Stimulated activated CD4-positive, alpha-beta T cell treated with anti-CD3 and anti-CD28 coated beads, TNF-alpha, amount 100 ng/mL, for 48 hours (primary cell): ENCODE measurements at places on chromosomes 5 and 9.

DNA sequence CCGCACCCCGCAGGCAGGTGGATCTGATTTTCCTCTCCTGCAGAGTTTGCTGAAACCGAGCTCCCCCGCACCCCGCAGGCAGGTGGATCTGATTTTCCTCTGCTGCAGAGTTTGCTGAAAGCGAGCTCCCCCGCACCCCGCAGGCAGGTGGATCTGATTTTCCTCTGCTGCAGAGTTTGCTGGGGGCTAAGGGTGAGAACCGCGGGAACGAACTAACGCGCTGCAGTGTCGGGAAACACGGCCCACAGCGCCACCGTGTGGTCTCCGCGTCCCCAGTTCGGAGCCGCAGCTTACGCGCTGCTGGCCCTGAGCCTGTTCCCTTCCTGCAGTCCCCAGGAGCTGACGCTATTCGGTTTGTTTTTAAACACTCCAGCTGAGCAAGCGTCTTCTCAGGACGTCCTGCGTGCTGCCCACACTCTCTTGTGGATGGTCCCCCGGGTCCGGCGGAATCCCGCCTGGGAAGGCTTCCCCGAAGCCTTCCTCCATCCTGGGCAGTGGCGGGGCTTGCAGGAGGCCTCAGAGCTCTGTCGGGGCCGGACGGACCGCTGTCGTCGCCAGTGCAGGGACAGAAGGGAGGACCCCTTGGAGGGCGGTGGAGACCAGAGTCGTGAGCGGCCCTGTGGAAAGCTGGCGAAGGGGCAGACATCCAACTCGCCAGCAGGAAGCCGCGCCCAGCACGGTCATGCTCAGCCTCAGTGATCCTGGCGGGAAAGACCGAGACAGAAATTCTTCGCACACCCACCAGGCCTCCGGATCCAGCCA is 121.2 kb upstream of the LPCAT1 start:
- DNase-seq = peak; percentile 54

DNA sequence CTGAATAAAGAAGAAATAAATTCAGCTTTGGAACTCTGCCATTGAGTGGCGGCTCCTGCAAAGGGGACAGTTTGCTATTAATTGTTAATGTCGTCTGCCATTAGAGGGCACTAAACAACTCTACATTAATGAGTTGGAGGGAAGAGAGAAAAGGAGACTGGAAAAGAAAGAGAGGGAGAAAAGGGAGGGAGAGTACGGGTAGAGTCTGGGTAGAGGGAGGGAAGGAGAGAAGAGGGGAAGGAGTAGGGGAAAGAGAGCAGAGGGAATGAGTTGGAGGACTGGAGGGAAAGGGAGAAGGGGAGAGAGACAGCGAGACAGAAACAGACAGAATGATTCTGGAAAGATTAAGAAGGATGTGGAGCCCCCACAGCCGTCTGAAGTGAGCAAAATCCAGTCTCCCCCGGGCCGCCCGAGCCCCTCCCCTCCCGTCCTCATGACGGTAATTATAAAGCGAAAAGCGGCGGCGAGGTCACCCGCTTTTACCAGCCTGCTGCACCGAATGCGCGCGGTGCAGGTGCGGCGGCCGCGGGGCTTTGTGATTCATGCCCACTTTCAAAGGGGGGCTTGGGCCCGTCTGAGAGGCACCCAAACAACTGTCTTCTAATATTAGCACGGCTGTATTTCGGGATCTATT is 1.9 kb upstream of the FST start:
- no peak for DNase-seq

DNA sequence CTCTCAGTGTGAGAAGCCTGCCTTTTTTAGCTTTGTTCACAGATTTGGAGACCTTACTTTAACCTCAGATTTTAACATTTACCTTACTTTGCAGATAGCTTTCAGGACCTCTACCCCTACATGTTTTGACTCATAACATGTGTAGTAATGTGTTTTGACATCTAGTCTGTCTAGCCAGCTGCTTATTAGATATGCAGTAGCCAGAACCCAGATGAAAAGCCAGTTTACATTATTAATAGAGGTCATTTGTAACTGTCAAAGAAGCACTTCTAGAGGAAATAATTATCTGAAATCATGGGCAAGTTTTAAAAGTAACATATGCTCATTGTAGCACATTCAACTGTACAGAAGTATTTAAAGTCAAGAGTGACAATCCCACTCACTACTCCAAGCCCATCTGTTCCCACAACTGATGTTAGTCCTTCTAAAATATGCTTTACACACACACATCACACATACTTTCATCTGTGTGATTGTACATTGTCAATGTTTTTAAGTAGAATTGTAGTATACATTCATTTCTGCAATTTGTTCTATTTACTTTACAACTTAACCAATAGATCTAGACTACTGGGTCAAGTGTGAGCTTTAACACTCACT is 71.8 kb upstream of the NIPAL4 start:
- no peak for DNase-seq

GRCh38 chr9:28051559-28052503 is 478.6 kb upstream of the C9orf72 start:
- no peak for DNase-seq

DNA sequence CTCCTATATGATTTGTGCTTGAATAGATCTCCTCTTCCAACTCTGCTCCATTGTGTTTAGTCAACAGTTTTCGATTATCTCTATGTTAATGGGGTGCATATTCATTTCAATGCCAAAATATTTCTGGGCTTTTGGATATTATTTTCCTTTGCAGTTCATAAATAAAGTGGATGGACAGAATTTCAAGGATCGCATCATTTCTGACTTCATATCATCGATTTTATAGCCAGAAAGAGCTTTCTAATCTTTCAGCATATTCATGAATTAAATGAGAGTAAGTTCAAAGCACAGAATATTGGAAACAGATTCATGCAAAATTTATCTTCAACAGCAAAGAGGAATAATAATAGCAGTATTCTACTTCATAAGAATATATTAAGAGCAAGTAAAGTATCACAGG is 60.0 kb upstream of the MINAR2 start:
- DNase-seq = no peak

GRCh38 chr5:143243103-143243502 is 160.4 kb downstream of the NR3C1 start:
- no peak for DNase-seq

- no peak for DNase-seq
Observed at GRCh38 chr5:123865641-123866040, 353.7 kb downstream of the CSNK1G3 start.

- DNase-seq = no peak
Observed at GRCh38 chr9:98332405-98332831, 77.0 kb upstream of the TBC1D2 start.

GRCh38 chr9:121766081-121766683 is 114.7 kb downstream of the DAB2IP start:
- DNase-seq = no peak

GRCh38 chr9:127746959-127747569 is 12.0 kb upstream of the TOR2A start:
- no peak for DNase-seq

DNA sequence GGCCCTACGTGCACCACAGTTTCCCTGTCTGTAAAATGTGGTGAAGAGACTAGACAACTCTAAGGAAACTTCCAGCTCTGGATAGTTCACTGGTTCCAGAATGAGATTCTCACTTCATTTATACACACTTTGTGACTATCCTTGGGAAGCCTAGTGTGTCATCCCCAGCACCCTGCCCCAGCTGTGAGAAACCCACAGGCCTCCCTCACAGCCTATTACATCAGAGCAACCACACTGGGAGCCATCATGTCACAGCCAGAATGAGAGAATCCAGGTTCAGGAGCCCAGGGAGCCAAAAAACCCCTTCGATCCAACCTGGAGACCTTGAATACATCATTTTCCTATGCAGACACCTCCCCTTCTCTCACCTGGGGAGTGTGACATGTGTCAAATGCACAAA is 21.0 kb upstream of the HAND1 start:
- no peak for DNase-seq

GRCh38 chr5:37717613-37718431 is 122.0 kb downstream of the GDNF start:
- DNase-seq = no peak

GRCh38 chr5:40386289-40386688 is 293.4 kb upstream of the PTGER4 start:
- no peak for DNase-seq

- no peak for DNase-seq
Observed at GRCh38 chr5:74382123-74382855, 258.2 kb downstream of the ENC1 start.

- DNase-seq = no peak
Observed at GRCh38 chr9:133284362-133284761, 9.4 kb upstream of the ABO start.

GRCh38 chr5:91797576-91797975 is 414.5 kb upstream of the ARRDC3 start:
- no peak for DNase-seq

GRCh38 chr9:136329211-136329627 is 1.9 kb downstream of the GPSM1 start:
- DNase-seq = no peak

DNA sequence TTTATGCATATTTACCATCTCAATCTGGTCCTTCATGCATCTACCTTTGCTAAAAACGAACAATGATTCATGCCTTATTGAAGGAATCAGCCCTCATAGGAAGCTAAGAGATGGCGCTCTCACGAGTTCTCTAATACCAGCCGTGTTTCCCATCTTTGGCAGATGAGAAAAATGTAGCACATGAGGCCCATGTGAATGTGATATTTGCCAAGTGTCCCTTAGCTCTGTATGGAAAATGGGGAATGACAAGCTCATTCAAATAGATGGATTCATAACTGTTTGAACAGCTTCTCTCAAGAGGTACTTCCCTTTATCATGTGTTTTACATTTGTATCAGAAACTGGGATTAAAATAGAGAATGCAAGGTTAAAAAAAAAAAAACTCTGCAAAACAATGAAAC is 66.1 kb downstream of the TTC39B start:
- DNase-seq = no peak

DNA sequence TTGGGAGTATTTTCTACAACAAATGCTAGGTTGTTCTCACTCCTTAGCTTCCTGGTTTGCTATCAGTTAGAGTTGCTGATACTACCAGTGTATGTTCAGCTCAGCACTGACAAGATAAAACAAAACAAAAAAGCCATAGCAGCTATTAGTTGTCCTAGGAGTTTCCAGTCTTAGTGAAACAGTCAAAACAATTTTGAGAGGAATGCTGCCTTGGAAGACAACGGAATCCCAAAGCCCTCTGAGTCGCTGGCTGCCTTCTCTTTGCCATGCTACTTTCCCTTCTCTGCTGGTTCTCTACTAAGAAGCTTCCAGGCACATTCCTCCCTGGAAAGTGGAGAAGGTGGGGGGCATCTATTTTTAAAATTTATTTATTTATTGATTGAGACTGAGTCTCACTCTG is 5.4 kb upstream of the CREBRF start:
- no peak for DNase-seq

DNA sequence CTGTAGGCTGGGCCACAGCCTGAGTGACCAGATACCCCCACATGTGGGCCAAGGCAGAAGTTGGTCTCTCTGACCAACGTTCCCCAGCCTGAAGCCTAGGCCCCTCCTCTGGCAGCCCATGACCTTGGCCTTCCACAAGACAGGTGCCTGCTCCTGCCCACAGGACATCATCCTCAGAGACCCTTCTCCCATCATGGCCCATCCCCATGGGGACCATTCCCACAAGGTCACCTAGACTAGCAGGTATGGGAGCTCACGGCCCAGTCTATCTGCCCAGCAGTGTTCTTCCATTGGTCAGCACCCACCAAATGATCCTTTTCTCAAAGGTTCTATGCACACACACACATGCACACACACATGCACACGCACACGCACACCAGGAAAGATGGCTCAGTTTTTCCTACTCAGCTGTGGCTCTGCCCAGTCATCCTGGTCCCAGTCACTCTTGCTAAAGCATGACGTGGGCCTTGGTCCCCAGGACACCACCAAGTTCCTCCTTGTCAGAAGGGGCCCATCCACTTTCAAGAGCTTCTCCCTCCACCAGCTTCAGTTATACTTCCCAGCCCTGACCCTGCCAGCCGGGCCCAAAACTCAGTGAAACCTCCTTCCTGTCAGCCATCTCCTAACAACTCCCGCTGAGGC is 65.4 kb downstream of the PAX5 start:
- no peak for DNase-seq

DNA sequence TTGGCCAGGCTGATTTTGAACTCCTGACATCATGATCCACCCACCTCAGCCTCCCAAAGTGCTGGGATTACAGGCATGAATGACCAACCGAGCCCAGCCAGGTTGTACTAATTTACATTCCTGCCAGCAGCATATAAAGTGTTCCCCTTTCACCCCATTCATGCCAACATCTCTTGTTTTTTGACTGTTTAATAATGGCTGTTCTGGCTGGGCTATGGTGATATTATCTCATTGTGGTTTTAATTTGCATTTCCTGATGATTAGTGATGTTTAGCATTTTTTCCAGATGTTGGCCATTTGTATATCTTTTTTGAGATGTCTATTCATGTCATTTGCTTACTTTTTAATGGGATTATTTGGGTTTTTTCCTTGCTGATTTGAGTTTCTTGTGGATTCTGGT is 87.3 kb downstream of the INVS start:
- DNase-seq = no peak

DNA sequence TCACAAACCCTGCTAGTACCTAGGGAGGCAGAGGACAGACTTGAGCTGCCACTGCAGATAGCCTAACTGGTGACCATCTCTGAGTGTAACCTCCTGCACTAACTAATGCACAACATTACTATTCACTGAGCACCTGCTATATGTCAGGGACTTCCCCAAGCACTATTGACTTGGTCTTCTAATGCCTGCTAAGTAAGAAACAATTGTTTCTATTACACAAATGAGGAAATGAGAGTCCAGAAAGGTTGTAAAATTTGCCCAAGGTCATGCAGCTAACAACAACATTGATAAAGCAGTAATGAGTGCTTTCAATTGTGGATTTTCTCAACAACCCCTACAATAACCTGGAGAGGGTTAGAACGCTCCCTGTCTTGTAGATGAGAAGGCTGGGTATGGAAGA is 183.7 kb downstream of the ZNF462 start:
- no peak for DNase-seq

DNA sequence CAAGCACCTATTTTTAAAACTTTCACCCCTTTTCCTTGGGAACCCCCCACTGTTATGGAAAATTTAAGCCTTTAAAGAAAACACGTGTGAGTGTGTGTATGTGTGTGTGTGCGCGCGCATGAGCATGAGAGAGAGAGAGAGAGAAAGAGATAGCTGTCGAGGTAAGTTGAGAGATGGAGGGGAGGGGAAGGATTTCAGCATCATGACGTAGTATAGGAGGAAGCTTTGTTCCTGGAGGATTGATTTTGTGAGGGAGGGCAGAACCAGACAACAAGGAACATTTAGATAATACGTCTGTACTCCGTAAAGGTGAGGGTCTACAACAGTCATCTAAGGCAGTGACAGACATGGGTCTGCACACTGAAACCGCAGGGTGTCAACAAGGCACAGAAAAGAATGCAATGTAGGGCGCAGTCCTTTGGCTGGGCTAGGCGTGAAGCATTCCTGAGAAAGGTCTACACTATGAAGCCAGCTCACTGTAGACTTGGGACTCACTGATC is 227.7 kb downstream of the SMARCA2 start:
- no peak for DNase-seq

GRCh38 chr9:123097430-123098095 is 64.1 kb downstream of the GPR21 start:
- no peak for DNase-seq

GRCh38 chr5:87183896-87184295 is 83.8 kb upstream of the RASA1 start:
- no peak for DNase-seq
